Activated naive CD4-positive, alpha-beta T cell treated with anti-CD3 and anti-CD28 coated beads, Interleukin-2, amount 10 ng/mL, durations not matched to agents 7 days and 5 days (primary cell): ENCODE measurements at places on chromosomes 6 and 20.
A peak's percentile ranks its signal among the peaks of the same experiment; 100 is the strongest.

GRCh38 chr6:142696123-142697000 lies 248.6 kb downstream of the HIVEP2 start:
- no peak for DNase-seq

- DNase-seq = no peak
Measured at GRCh38 chr6:28941684-28942448, 18.1 kb upstream of the TRIM27 start.

DNA sequence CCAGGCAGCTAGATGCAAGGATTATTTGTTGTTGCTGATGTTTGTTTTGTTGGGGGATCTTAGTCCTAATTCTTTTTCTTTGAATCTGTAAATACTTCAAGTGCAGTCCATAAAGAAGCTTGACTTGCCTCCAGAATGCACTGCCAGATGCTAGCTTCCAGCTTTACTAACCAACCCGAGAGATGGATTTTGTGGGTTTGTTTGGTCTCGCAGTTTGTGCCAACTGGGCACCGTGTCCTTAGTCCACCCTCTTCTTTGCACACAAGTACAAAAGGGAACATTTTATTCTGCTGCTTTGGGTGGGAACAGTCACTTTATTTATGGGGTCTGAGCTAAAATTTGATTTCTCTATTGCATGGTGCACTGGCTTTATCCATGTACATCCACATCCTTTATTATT lies 212.0 kb downstream of the PLCB1 start:
- no peak for DNase-seq

DNA sequence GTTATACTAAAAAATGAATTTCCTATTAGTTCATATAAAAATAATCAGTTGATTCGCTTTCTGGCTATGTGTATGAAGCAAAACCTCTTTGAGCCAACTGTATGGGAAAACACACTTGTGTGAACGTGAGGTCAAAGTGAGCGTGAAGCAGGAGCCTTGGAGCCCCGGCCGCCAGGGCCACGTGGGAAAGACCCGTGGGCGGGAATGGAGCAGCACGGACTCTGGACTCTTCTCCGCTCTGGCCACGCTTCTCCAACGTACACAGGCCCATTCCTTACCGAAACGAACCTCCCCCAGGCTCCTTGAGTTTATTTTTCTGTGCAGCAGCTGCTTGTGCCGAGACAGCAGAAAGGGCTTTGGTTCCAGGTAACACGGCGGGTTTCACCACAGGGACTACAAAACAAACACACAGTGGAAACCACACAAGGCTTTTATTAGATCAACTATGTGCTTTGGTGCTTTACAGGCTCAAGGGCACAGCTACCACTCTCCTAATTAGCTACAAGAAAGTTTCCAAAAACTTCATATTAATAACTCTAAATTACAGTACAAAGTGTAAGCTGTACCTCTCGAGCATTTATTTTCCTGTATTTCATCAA lies 62.7 kb downstream of the TAF4 start:
- no peak for DNase-seq

DNA sequence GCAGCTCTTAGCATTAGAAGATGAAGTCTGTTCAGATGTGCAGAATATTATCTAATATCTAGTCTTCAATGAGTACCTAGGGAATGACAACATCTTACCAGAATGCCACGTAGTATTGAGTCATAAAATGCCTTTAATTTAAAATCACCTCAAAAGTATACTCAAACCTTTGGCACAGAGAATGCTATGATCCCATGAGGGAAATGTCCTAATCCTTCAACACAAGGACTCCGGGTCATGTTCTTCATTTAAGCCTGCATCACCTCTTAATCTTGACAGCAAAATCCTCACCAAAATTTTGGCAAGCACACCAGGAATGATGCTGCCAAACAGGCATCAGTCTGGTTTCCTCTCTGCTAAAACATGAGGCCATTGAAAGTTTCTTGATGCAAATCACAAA lies 23.6 kb upstream of the MARCKS start:
- DNase-seq = no peak

DNA sequence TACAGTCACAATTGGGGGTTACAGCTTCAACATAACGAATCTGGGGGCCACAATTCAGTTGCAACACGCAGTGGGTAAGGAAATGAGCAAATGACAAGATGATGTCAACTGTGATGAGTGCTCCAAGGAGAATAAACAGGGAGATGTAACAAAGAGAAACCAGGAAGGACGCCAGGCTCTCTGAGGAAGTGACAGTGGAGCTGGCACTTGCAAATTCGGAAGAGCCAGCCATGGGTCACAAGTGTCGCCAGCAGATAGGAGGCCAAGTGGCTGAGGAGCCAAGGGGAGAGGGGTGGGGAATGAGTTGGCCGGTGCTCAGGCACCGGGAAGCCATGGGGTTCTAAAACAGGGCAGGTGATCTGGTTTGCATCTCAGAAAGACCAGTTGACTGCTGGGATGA lies 136.4 kb downstream of the EYA2 start:
- no peak for DNase-seq

- no peak for DNase-seq
Measured at GRCh38 chr6:88884361-88884760, 79.1 kb downstream of the RNGTT start.

DNA sequence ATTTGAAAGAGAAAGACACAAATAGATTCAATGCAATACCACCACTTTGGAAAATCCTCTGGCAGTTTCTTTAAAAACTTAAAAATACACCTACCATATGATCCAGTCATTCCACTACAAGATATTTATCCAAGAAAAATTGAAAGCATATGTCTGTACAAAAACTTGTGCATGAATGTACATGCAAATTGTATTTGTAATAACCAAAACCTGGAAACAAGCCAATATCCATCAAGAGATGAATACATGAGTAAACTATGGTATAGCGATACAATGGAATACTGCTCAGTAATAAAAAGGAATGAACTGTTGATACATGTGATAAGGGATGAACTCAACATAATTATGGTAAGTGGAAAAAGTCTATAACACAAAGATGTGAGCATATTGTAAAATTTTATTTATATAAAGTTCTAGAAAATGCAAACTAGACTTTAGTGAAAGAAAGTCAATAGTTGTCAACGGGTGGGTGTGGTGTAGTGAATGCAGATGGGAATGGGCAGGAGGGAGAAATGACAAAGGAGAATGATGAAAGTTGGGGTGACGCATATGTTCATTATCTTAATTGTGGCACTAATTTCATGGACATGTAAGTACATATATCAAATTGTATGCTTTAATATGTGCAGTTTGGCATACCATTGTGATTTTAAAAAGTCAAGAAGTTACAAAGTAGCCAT lies 347.5 kb downstream of the SAMD5 start:
- no peak for DNase-seq

DNA sequence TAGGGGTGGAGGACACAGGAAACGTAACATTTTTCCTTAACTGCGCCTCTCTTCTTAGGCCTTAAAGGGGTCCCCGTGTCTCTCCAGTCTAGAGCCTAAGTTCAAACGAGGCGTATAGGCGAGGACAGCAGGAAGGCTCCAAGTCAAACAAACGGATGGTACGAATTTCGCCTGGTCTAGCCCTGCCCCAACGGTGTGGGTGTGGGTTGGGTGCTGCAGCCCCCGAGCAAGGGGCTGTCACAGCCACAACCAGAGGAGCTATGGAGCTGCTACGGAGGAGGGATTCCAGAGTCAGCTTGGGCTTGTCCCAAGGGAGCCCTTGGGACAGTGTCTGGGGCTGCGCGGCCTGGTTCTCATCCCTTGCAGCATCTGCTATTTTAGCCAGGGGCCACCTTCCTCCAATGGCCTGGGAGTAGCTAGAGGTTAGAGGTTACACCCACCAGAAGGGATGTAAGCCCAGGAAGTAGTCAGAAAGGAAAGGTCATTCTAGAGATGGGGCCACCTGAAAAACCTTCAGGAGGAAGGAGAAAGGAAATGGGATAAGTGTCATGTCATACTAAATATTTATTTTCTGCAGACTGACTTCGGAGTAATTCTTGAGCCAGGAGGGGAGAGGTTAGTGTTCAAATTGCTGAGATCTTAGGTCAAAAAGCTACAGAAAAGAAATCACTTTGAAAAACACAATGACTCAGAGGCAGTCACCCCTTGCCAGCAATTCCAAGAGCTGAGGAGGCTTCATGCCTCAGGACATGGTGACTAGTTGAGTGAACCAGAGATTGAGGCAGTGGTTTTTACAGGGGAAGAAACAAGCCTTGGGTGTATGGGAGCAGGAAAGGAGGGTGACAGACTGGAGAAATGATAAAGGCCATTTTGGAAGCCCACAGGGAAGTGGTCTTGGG lies 21.7 kb downstream of the VPS52 start:
- DNase-seq = peak; percentile 15

DNA sequence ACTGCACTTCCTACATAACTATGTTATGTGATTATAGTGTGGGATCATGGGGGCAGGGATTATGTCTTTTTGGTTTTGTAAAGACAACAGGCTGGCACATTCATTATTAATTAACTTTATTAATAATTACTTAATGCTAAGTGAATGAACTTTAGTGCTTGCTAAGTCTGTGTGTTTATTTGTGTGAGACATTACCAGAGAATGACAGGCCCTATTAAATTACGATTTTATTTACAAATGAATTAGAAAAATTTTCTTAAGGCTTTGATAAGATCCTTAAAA lies 100.9 kb downstream of the CD83 start:
- DNase-seq = no peak

- no peak for DNase-seq
Measured at GRCh38 chr6:112710710-112711109, 363.6 kb downstream of the RFPL4B start.

DNA sequence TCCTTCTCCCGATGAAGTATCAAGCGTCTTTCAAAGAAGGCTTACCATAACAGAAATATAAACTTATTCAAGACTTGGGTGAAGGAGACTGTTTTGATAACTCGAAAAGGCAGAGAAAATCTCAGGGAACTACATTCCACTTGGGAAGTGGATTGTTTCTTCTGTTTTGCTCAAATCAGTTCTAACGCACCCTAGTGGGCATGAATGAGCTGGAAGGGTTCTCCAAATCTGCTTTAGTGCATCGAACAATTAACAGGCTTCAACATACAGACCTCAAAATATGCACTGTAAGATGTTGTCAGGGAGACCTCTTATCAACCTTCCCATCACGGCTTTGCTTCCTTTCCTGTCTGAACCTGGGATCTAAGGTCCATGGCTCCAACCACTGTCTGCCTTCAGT lies 392.5 kb downstream of the CD83 start:
- no peak for DNase-seq

- DNase-seq = no peak
Measured at GRCh38 chr20:37522260-37523011, 1.4 kb downstream of the NNAT start.

DNA sequence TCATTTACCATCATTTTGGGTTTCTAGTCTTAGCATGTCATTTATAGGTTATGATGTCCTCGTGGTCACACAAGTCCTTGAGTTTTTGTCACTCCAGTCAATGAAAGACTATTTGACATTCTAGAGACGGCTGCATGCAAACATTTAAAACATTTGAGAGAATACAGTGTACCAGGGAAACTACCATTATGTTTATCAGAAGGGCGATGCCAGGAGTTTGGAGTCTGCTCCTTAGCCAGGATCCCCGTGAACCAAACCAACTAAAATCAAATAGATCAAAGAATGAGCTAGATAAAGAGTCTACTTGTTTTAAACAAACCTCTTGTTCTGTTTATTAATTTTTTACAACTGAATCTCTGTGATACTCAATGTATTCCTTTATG lies 122.6 kb downstream of the OLIG3 start:
- no peak for DNase-seq

DNA sequence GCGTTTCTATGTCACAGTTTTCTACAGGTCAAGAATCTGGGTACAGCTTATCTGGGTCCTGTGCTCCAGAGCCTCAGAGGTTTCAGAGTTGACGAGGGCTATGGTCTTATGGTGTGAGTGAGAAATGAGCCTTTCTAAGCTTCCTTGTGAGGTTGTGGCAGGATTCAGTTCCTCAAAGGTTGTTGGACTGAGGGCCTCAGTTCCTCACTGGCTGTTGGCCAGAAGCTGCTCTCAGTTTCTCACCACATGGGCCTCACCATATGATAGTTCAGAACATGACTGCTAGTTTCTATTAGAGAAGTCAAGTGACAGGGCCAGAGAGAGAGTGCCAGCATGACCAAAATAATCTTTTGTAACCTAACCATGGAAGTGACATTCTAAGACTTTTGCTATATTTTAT lies 96.1 kb downstream of the NUS1 start:
- DNase-seq = no peak

DNA sequence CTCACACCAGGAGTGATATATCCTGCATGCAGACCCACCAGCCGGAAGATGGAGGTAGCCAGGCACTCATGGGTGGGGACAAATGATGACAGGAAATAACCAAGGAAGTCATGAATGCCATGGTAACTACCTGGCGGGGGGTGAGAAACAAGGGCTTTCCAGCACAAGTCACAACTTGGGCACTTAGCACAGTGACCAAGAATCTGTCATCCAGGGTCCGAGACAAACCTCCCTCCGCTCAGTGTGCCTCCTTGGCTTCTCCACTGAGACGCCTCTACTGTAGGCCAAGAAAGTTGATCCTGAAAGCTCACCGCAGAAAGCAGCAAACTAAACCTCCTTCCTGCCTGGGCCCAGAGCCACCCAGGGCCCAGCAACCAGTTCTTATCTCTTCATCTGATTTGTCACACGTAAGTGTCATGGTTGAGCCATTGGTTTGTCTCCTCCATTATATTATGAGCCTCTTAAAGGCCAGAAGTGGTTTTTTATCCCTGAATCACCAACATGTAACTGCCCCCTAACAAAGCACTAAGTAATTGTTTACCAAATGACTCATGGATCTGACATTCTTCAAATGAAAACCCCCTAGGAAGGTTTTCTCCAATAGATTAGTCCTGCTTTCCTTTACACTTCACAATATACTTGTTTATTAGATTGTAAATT lies 84.3 kb upstream of the TAB2 start:
- DNase-seq = peak; percentile 65

GRCh38 chr6:30816791-30817739 lies 67.3 kb upstream of the DDR1 start:
- DNase-seq = no peak

DNA sequence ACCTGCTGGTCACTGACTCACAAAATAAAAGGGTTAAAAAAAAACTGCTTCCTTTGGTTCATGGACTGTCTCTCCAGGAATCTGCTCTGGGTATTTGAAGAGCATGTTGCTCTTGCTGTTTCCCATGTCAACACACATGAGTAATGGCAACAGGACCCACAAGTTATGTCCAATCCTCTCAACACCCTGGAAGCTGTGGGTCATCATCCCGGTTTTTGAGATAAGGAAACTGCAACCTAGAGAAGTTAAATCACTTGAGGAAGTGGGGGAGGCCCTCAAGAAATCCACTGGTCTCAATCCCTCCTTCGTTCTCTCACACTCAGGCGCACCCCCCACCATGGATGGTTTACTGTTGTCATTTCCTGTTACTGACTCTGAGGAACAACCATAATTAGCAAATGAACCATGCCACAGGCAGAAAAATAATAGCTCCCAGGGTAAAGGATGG lies 12.4 kb downstream of the MAP1LC3A start:
- no peak for DNase-seq

- peak; percentile 36 for DNase-seq
Measured at GRCh38 chr6:158031381-158032353, 50.0 kb downstream of the SYNJ2 start.

- no peak for DNase-seq
Measured at GRCh38 chr6:9435281-9435680, 979.6 kb downstream of the TFAP2A start.

GRCh38 chr6:27267857-27268434 lies 20.4 kb downstream of the PRSS16 start:
- no peak for DNase-seq
